ENCODE measurements at places on chromosomes 11 and 22.

DNA sequence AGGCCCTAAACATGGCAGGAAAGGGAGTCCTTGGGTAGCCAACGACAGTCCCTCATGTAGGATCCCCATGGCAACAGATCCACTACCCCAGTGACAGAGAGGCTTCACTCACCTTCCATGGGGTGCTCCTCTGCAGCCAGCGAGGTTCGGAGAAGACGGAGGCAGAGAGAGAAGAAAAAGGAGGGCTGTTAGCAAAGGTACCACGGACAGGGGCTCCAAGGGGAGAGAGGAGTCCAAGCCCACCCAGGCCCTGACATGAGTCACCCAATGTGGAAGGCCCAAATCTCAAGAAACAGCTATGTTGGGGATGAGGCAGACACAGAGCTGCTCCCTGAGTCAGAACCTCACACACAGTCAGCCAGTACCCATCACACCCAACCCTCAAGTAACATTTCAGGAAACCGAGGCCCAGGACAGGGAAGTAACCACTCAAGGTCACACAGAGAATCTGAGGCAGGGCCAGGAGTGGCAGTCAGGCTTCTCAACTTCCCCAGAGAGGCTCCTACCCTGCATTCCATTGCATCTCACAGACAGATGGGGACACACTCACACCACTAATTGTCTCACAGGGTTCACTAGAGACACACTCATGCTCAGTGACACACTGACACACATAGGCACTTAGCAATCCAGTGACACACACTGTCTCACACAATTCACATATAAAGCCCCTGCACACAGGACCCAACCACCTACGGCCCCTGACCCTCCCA is 25.2 kb downstream of the NRXN2 start:
- no peak for DNase-seq

DNA sequence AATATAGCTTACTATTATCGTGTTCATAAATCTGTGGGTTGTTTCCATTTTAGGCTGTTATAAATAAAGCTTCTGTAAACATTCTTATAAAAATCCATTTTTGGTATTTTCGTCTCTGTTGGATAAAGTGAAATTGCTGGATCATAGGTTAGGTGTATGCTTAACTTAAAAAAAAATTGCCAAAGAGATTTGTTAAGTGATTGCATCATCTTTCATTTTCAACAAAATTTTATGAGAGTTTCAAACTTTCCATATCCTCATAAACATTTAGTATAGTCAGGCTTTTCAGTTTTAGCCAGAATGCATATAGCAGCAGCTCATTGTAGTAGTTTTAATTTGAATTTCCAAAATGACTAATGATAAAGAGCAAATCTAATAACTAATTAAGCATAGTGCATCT is 146.7 kb upstream of the CNTN5 start:
- DNase-seq: no peak

DNA sequence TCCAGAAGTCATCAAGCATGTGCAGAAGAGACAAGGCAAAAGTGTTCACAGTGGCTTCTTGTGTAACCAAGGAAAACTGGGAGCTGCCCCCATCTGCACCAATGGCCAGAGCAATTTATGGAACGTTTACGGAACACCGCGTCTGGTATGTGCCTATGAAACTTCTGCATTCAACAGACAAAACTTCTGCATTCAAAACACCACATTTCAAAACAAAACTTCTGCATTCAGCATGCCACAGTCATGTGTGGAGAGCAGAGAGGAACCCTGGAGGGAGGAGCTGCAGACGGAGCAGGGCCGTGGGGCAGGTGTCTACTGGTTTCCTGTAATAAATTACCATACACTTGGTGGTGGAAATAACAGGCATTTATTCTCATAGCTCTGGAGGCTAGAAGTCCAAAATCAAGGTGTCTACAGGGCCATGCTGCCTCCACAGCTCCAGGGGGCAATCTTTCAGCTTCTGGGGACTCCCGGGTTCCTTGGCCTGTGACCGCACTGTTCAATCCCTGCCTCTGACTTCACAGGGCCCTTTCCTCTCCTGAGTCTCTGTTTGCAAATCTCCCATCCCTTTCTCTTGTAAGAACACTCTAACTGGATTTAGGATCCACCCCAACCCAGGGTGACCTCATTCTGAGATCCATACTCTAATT is 32.2 kb downstream of the RPL3 start:
- peak; percentile 89 for DNase-seq

DNA sequence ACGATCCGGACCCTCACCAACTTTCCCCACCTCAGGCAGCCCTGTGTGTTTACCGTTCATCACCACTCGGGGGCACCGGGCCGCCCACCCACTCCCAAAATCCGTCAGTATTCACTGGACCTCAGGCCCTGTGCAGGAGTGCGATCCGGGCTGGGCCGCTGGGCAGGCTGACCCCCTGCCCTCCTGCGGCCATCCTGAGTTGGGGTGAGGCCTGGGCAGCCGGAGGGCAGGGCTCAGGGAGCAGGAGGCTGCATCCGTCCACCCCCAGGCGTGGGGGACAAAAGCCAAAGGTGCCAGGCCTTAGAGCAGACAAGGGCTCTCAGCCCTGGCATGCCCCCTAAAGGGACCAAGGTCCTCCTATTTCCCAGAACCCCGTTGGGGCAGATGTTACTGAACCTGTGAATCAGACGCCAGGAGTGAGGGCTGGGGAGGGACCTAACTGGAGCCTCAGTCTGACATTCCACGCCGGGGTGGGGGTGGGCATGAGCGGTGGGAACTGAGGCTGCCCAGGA is 16.8 kb upstream of the TMEM191C start:
- no peak for DNase-seq

DNA sequence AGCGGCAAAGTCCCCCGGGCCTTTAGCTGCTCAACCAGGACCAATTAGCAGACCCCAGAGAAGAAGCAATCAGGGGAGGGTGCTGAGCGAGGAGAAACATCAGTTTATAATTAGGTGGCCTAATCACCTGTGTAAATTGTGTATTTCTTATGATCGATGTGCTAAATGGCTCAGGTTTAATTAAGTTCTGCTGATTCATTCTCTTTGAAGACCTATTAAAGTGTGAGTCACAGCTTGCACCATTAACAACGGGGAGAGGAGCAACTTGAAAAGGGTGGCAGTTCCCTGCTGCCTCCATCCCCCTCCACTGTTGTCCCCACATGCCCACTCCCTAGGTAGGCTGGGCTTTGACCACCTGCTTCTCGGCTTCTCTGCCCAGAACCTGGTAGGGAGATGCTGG is 10.7 kb downstream of the ISX start:
- no peak for DNase-seq

DNA sequence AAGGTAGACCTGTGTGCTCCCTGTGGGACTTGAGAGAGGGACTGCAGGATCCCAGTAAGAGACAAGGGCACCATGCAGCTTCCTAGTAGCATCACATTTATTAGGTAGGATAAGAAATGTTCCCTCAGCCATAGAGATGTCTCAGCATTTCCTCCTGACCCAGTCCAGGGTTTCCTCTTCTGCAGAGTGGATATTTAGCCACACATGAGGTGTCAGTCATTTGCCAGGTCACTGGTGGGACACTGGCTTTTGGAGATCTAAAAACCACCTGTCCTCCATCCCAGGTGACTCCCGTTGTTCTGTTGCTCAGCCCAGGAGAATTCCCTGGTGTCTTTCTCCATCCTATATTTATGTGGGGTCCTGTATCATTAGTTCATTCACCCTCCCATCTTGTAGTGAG is 117.5 kb upstream of the NNMT start:
- DNase-seq: no peak

- DNase-seq: no peak
Observed at GRCh38 chr11:8342821-8343681, 79.4 kb upstream of the LMO1 start.

- DNase-seq: no peak
Observed at GRCh38 chr11:1777737-1778136, 14.0 kb upstream of the CTSD start.

DNA sequence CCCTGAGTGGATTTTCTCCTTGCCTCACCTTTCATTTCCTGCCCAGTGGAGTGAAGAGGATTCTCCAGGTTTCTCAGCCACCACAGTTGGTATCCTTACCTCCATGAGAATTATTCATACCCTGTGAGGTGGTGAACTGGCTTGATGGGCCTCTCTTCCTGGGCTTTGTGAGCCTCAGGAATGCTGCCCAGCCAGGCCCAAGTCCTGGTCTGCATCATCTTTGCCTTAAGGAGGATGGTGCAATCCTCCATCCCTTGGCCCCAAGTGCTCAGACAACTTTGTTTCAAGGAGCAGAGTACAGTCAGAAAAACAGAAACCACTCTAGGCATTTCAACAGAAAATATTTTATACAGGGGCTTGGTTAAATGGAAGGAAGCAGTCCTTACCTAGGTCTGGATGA is 114.2 kb upstream of the CADM1 start:
- DNase-seq: no peak

- no peak for DNase-seq
Observed at GRCh38 chr11:10087186-10087922, 206.7 kb downstream of the SBF2 start.

DNA sequence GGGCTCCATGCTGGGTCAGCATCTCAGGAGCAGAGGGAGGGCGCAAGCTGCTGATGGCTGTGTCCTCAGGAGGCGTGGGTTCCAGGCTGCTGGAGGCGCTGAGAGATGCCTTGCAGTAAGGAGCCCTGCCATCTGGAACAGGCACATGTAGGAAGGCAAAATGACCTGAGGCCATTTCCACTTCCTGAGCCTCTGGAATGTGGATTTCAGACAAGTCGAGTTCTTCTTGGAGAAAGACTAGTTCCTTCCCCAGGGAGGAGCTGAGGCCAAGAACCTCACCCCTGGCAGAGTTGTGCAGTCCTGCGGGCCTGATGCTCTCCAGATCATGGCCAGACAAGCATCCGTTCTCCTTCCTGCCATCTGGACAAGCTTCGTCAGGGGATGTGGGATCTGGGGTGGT is 19.3 kb downstream of the HPS4 start:
- no peak for DNase-seq

Measured in kidney glomerular epithelial cell (primary cell).